Stimulated activated CD8-positive, alpha-beta memory T cell treated with anti-CD3 and anti-CD28 coated beads, Interleukin-7, amount 100 ng/mL, for 1 hour (primary cell): ENCODE measurements at places on chromosomes 5 and 9.
A peak's percentile ranks its signal among the peaks of the same experiment; 100 is the strongest.

DNA sequence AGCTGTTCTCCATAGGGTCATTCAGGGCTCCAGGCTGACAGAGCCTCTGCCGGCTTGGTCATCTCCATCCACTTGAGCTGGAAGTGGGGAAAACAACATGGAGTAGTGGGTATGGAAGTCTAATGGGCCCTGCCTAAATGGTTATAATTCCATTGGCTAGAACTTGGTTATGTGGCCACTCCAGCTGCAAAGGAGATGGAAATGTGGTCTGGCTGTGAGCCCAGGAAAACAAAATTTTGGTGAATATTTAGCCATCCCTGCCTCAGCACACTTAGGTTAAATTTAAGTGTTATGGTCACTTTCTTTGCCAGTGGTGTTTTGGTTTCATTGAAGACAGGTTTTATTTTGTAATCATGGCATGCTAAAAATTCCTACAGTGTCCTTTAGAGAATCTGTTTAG, 112.3 kb downstream of the SMARCA2 start:
- no peak for DNase-seq

DNA sequence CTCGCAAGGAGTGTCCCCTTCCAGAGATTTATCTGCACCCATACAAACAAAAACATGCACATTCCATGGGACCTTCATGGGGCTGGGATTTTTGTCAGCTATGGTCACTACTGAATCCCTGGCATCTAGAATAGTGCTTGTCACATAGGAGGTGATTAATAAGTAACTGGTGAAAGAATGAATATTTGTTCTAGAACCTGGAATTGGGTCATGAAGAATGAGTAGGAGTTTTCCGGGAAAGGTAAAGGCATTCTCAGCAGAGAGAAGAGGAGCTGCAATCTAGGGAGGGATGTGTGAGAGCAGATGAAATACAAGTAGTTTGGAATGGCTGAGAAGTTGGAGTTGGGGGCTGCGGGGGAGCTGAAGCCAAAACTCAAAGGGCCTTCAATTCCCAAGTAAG, 2.8 kb upstream of the LMAN2 start:
- no peak for DNase-seq

DNA sequence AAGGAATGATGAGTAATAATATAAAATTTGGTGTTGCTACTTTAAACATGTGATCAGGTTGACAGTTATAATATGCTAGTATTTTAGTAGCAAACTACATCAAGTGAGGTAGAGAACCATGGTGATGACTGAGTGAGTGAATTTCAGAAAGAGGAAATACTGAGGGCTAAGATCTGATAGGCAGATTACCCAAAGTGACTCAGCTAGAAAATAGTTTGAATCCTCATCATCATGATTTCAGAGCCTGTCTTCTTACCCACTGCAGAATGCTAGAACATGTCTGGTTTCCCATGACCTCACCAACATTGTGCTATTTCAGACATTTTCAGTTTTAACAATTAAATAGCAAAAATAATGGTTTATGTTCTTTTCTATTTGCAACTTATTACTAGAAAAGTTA, 602.1 kb downstream of the TAF11L14 start:
- DNase-seq: no peak

GRCh38 chr9:130636648-130637020, 27.8 kb upstream of the PRDM12 start:
- no peak for DNase-seq

DNA sequence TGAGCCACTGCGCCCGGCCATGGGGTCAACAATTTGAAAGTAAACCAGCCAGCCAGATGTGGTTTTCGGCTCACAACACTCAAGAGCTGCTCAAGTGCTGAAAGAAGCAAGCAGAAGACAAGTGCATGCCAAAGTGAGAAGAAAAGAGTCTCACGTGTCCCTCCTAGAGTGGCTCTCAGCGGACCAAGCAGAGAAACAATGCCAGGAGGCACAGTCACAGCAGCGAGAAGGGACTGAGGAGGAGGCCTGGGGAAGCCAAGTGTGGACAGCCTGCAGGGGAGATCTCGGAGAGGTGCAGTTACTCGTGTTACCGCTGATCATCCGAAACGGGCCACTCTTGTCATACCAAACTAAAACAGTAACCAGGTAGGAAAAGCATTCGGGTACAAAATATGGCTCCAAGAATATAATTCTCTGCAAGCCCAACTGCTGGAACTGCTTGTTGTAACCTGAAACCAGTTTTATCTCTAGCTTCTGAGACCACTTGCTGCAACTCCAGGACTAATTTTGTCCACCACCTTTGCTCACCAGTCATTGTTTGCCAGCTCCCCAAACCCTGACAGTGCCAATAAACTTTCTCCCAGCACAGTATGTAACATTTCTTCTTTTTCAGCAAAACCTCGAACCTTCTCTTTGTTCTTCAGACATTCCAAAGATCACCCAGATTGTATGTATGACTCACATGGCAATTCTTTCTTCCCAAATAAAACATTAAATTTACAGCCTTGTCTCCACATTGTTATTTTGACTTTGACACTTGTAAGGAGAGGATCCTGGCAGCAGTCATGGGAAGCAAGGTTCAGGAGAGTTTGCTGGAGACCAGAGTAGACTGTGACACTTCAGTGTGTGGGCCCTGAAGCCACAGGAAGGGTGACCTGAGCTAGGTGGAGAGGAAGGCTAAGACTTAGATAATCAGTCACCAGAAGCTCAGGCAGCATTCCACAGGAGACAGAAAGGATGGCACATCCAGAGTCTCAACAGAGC, 6.3 kb downstream of the SLC35D2 start:
- no peak for DNase-seq

GRCh38 chr5:175517824-175518450, 39.6 kb downstream of the SFXN1 start:
- DNase-seq: peak; percentile 50

GRCh38 chr5:159262859-159263568, at the start of gene UBLCP1:
TSS of gene UBLCP1 (plus strand) at chr5:159263290. CDS start at chr5:159268916, 5,626 bp downstream.
- DNase-seq: peak; percentile 59

DNA sequence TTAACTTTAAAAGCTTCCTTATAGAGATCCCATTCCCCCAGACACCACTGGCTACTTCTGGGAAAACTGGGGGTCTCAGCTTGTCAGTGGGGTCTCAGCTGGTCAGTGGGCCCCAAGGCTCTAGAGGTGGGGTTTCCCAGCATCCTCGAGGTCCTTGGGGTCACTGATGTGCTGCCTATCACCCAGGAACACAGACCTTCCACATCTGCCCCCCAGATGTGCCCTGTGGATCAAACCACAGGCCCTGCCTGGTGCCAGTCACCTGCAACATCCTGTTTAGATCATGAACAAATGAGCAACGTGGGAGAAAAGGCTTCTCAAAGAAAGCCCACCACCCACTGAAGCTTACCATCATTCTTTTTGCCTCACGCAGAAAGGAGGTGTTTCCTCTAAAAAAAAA, 165.6 kb upstream of the FSTL4 start:
- DNase-seq: no peak

DNA sequence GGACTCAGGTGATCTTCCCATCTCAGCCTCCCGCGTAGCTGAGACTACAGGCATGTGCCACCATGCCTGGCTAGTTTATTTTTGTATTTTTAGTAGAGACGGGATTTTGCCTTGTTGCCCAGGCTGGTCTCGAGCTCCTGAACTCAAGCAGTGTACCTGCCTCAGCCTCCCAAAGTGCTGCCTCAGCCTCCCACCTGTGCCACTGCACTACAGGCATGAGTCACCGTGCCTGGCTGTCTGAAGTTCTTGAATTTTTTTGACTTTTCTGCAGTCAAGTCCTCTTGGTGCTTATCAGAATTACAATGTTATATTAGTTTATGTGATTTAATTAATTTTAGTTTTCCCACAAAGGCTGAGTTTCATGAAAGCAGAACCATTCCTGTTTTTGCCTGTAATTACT, 9.8 kb downstream of the SPIN1 start:
- no peak for DNase-seq

- no peak for DNase-seq
These were observed 3.5 kb upstream of the ZNF366 start for GRCh38 chr5:72510610-72511181.

DNA sequence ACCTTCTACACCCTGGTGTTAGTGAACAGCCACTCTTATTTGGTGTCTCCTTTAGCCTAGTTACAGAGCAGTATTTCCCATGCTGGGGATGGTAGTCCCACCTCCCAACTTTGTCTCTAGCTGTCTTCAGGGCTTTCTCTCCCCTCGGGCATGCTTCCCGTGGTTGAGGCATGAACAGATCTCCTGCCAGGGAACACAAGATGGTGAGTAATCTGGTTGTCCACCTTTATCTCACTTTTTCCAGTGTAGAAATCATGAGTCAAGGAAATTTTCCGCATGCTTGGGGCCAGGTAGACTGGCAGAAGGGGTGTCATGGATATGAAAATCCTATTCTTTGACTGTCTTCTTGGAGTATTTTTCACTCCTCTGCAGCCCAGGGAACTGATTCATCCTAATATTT, 532.9 kb downstream of the ANXA1 start:
- DNase-seq: no peak

DNA sequence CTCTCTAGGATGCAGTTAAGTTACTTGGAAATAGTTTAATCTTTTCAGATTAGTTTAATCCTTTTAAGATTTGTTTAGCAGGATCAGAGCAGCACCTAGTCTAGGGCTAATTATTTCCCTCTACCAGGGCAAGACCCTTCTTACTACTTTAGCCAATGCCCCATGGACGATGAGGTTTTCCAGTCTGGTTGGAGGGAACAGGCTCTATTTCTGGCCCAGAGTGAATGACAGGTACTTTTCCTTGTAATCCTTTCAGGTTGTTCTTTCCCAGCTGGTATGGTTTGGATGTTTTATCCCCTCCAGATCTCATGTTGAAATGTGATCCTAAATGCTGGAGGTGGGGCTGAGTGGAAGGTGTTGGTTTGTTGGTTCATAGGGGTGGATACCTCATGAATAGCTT, 27.2 kb downstream of the PTTG1 start:
- no peak for DNase-seq

- no peak for DNase-seq
These were observed 43.3 kb downstream of the PRDM6 start for GRCh38 chr5:123132316-123132715.
